Smooth muscle cell of trachea (primary cell): ENCODE measurements at places on chromosomes 5 and 9. TPM values are rescaled to one million over a fixed set of nuclear protein-coding genes. Genes with fewer than 3 reads are reported as not detected.

AGGF1 gene
- total RNA-seq = 27.6 and 40.2 TPM in 2 replicates

RELL2 gene
- 2.2 and 2.3 TPM in 2 replicates for total RNA-seq

TUSC1 gene
- total RNA-seq = 7.4 and 9.9 TPM in 2 replicates

TAF11L5 gene
- not detected in 2 replicates for total RNA-seq

TRIM36 gene
- total RNA-seq = 0.29 and 0.33 TPM in 2 replicates

SVEP1 gene
- total RNA-seq = 30.8 and 150 TPM in 2 replicates

SLCO6A1 gene
- not detected in 2 replicates for total RNA-seq

BTNL3 gene
- not detected in 2 replicates for total RNA-seq

LCNL1 gene
- 0.58 and 3.1 TPM in 2 replicates for total RNA-seq
